ENCODE measurements at places on chromosomes 2 and 18. TPM values are rescaled to one million over a fixed set of nuclear protein-coding genes. Genes with fewer than 3 reads are reported as not detected.

Gene IL36RN
- polyA plus RNA-seq: not detected

Gene MAP3K19
- not detected for polyA plus RNA-seq

Gene CNPPD1
- polyA plus RNA-seq: 32.8 TPM

GRCh38 chr2:129376426-129377077 is 602.9 kb upstream of the RAB6C start:
- DNase-seq: no peak

DNA sequence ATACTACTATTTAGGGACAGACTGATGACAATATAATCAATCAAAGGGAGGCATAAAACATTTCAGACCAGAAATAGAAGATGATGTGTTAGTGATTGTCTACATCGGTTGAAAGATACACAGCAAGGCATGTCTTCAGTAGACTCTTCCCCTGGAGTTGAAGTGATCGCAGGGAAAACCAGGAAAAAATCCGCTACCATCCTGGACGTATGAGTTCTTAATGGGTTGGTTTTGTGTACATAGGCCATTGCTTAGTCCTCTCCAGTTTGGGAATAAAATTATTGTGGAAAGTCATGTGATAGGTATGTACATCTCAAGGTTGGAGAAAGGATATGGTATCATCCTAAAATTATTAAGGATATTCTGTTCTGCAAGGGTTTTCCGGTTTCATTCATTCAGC is 4.3 kb downstream of the APCDD1 start:
- no peak for DNase-seq

GRCh38 chr18:23127090-23127489 is 8.2 kb upstream of the CABLES1 start:
- DNase-seq: peak; percentile 63

DNA sequence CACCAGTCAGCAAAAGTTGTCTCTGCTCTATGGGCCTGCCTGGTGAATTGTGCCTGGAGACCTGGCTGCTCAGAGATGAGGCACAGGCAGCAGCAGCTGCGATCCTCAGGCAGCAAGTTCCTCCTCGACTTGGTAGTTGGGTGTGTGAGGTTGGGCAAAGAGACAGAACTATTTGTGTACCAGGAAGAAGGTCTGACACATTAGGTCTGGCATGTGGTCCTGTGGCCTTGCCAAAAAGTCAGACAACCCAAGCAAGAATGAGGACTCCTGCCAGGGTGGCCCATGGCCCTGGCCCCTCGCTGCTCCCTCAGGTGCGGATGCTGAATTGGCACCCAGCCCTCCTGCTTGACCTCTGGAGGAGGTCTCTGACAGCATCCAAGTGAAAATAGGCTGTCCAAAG is 192.7 kb downstream of the DYSF start:
- DNase-seq: peak; percentile 32

DNA sequence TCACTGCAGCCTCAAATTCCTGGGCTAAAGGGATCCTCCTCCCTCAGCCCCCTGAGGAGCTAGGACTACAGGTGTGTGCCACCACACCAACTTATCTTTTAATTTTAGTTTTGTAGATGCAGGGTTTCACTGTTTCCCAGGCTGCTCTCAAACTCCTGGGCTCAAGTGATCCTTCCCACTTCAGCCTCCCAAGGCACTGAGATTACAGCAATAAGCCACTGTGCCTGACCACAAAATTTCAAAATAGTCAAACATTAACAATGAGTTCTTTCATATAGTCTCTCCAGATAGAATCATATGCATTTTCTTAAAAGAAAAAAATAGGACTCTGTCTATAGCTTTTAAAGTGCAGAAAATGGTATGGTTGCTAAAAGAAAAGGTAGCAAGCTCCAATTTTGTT is 24.9 kb upstream of the PID1 start:
- no peak for DNase-seq

GRCh38 chr2:234881413-234882241 is 70.2 kb upstream of the SH3BP4 start:
- peak; percentile 73 for DNase-seq

DNA sequence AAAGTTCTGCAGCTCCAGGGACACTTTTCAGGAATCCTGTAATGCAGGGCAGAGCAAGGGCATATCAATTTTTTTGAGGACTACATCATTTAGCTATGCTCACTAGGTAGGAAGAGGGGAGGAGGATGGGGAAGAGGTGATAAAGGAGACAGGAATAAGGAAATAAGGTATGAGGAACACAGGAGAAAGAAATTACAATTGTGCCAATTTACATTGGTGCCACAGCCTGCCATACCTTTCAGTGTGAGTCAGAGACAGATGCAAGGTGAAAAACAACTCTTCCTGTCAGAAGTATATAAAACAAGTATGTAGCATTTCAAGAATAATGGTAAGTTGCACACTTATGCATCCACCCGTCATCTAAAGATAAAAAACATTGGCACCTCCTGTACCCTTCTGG is 5.4 kb upstream of the MRPS9 start:
- DNase-seq: no peak

All from muscle of back (tissue), 13 donors.